Lung microvascular endothelial cell (primary cell): ENCODE measurements at places on chromosomes 6 and 20.

DNA sequence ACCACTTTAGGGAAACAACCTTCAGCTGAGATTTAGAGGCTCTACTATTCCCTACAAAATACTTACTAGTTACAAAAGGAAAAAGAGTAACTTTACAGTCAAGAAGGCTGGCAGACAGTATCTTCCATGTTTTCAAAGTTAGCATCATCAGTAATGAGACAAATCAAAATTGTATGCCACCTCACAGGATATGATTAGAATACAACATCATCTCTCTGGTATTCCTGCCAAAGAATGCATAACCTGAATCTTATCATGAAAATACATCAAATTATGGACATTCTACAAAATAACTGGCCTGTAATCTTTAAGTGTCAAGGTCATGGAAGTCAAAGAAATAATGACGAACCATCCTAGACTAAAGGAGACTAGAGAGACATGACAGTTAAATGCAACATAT, 38.4 kb downstream of the CDK5RAP1 start:
- DNase-seq = no peak

GRCh38 chr6:166779963-166780683, 153.1 kb upstream of the RPS6KA2 start:
- no peak for DNase-seq

DNA sequence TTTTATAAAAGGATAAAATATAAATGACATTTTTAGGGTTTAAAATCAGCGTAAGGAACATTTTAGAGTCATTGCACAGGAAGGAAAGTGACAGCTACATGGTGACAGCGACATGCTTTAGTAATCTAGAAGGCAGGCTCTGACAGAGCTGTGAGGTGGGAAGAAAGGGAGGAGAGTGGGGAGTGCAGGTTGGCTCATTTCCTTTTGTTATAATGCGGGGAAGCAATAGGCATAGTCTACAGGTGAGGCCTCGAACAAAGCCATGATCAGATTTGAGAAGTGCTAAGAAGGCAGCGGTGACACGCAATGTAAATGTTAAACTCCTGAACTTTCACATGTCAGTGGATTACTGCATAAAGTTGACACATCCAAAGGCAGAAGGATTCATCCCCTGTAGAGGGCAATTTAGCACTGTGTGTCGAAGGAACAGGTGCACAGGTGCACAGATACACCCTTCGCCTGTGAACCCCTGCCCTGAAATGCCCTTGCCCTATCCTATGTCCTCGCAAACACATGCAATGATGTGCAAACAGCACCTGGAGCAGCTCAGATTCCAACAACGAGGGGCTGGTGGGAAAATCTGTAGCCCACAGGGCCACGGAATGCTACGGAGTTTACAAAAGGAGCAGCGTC, 32.4 kb upstream of the SMOC2 start:
- DNase-seq = no peak

DNA sequence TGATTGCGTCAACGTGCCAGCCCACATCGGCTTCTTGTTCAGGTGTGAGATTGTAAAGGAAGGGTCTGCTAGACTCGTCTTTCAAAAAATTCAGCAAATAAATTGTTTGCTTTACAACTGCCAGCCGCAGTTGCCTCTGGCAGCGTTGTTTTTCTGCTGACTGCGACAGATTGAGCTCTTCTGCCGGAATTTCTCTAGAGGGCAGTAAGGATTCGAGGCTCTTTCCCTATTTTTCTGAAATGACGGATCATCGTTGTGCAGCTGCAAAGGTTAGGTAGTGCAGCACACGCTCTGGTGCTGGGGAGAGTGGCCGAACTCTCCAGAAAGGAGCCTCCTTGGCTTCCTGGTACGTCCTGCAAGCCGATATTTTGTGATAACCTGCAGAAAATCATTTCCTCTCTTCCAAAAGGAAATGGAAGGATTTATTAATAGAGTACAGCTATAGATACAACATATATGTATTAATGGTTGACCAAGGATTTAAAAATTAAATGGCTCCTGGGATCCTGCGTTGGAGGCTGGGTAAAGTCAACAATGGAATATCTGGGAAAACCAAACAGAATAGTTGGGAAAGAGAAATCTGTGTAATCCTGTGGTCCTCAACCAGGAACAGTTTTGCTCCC, 121.9 kb upstream of the ZFP64 start:
- peak; percentile 55 for DNase-seq

DNA sequence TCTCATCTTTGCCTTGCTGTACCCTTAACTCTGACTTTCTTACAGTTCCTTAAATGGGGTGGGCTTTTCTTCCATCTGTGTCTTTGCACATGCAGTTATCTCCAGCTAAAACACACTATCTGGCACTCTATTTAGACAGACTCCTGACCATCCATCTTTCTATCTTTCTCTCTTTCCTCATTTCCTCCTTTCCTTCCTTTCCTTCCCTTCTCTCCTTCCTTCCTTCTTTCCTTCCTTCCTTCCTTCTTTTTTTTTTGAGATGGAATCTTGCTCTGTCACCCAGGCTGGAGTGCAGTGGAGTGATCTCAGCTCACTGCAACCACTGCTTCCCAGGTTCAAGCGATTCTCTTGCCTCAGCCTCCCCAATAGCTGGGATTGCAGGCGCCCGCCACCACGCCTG, 8.2 kb downstream of the NOTCH4 start:
- no peak for DNase-seq

DNA sequence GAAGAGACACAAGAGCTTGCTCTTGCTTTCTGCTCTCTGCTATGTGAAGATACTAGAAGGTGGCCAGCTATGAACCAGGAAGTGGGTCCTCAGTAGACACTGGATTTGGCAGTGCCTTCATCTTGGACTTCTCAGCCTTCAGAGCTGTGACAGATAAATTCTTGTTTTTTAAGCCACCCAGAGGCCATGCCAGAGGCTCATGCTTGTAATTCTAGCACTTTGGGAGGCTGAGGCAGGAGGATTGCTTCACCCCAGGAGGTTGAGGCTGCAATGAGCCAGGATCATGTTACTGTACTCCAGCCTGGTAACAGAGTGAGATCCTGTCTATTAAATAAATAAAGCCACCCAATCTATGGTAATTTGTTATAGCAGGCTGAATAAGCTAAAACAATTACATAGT, 185.5 kb upstream of the SALL4 start:
- no peak for DNase-seq

- no peak for DNase-seq
These were observed 98.4 kb upstream of the ADTRP start for GRCh38 chr6:11876934-11877433.

- DNase-seq = no peak
These were observed 509.6 kb downstream of the PRKN start for GRCh38 chr6:162217811-162218493.

DNA sequence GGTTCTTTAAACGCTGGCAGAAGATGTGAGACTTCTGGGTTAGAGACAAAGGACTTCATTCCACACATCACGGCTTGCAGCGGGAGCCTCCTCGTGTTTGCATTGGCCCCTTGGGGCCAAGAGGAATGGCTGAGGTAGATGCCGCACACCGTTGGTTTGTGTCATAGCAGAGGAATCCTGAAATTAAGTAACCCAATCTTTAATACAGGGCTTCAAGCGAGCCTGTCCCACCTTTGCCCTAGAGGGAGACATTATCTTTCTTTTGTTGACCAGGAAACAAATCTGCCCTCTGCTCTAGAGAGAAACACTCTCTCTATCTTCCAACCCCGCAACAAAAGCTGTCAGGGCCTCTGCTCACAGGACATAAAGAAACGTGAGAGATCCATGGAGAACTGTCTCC, 277.5 kb upstream of the ZFP64 start:
- DNase-seq = peak; percentile 18
